ENCODE measurements at places on chromosomes 1 and 21.

DNA sequence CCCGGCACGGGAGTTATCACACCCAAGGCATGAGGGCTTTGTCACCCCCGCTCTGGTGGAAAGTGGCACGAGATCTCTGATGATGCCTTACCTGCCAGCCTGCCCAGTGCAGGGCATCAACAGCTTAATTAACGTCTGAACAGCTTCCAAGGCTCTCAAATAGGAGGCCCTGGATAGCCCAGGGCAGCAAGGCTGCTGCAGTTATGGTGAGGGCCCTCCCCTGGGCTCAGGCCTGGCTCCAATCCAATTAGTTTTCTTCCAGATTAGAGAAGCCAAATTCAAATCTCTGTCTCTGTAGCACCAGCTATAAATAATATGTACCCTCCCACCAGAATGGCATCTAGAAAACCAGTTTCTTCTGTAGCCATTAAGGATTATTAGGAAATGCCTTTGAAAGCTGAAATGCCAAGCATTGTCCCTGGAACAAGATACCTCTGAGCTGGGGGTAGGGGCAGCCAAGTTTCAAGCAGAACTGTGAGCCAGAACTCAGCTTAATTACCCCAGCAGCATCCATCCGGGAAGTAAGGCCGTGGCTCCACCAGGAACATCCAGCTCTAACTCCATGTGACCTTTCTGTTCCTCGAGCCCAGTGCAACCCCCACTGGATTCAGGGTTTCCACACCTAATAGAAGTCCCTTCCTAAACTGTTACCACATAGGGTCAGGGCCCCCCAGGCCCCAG is 12.5 kb downstream of the QSOX1 start:
- no peak for DNase-seq

- DNase-seq, result no peak
Observed at GRCh38 chr1:201590474-201590873, 51.5 kb downstream of the NAV1 start.

DNA sequence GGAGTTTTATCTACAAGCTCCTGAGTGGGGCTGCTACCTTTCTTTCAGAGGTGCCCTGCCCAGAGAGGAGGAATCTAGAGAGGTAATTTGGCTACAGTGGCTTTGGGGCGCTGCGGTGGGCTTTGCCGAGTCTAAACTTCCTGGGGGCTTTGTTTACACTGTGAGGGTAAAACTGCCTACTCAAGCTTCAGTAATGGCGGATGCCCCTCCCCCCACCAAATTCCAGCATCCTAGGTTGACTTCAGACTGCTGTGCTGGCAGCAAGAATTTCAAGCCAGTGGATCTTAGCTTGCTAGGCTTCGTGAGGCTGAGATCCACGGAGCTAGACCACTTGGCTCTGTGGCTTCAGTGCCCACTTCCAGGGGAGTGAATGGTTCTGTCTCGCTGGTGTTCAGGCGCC is 43.9 kb downstream of the SWT1 start:
- DNase-seq, result no peak

- DNase-seq, result no peak
Observed at GRCh38 chr21:36156815-36157670, at the start of gene DOP1B. Gene DOP1B, plus strand, starts transcription at chr21:36156824. Its CDS starts 7,910 bp downstream, at chr21:36164734.

DNA sequence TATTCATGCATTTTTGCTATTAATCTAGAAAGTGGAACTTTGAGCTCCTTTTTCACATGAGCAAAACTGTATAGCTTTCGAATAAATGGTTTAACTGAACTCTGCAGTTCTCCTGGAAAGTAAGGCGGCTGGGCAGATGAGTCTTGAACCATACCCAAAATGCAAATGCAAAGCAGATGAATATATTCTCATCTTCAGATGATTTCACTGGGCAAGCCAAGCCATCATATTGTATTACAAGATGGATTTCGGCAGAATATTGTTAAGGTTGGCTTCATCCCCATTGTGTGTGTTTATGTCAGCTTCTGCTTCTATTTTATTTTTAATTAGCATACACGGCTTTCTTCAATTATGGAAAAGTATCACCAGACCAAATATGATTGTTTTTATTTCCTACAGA is 209.6 kb downstream of the GREM2 start:
- no peak for DNase-seq

GRCh38 chr21:26982767-26983166 is 15.9 kb upstream of the ADAMTS5 start:
- DNase-seq, result no peak

DNA sequence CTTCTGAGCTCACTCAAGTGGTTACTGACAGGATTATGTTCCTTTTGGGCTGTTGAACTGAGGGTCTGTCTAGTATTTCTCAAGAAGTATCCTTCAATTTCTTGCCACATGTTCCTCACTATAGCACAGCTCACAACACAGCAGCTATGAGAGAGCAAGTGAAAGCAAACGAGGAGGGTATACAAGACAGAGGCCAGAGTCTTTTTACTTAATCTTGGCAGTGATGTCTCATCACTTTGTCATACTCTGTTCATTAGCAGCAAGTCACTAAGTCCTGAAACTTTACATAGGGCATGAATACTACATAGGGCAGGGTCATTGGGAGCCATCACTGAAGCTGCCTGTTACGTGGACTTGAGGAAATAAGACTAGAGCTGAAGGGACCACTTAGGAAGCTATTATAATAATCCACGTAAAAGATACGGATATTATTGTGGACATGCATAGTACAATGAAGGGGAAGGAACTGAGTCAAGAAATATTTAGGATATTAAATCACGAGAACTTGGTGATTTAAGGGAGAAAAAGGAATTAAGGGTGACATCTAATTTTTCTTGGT is 63.7 kb downstream of the SLC30A7 start:
- no peak for DNase-seq

- no peak for DNase-seq
Observed at GRCh38 chr1:172411791-172412338, 8.6 kb upstream of the C1orf105 start.

- no peak for DNase-seq
Observed at GRCh38 chr1:12158357-12159092, 8.3 kb upstream of the TNFRSF1B start.

- no peak for DNase-seq
Observed at GRCh38 chr1:43239484-43239883, 30.3 kb upstream of the TMEM125 start.

DNA sequence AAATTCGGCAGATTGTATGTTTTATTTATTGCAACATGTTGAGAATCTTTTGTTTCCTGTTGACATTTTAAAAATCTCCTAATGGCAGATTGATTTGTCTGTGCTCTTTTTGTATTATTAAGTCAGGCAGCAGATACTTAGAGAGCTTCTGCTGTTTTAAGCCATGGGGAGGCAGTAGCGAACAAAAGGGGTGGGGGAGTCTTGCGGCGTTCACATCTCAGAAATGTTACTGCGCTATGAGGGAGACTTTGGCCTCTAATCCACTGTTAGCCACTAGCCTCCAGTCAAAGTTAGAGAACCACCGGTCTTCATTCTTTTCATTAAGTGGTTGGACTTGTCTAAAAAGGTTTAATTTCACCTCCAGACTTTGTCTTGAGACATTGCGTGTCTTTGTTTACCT is 93.6 kb downstream of the DYRK1A start:
- no peak for DNase-seq

GRCh38 chr1:154557248-154557938 is 1.1 kb downstream of the UBE2Q1 start:
- no peak for DNase-seq

DNA sequence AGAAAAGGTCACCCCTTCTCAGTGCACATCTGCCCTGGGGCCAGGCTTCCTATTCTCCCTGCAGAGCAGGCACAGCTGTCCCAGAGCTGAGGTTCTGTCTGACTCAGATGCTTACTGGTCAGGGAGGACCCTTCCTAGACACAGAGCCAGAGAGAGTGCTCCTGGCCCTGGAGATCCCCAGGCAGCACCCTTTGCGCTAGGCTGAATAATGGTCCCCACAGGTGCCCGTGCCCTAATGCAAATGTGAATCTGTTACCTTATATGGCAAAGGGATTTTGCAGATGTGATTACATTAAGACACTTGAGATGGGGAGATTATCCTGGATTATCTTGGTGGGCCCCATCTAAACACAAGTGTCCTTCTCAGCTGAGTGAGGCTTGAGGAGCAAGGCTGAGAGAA is 2.6 kb upstream of the TNNI1 start:
- no peak for DNase-seq

DNA sequence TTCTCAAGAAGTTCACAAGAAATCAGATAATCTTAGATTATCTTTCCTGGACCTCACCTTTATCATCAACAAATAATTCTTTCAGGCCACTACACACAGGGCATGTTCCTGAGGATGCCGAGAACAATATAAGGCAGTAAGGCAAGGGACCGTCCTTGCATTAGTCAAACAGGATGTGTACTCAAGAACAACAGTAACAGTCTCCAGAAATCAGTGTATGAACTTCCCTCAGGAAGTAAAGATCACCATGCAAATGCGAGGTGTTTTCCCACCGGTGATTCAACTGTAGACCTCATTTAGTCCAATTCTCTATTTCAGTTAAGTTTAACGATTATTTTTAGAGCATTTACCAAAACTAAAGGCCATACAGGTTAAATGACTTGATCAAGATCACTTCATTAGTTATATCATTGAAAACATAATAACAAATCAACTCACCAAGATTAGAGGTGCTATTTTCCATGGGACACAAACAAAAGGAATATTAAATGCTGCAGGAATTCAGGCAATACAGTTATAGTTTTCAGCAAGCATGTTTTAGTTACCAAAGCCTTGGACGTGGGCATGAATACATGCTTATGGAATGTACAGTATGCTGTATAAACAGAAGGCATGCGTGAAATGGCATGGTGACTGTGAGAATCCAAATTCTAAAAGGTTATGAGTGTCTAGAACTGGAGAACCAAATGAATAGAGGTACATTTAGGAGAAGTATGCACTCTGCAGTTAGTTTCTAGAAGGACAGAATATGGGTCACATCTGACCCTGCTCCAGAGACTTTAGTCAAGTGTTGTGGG is 145.2 kb downstream of the TNR start:
- no peak for DNase-seq

- no peak for DNase-seq
Observed at GRCh38 chr1:94246692-94247137, 9.3 kb upstream of the ARHGAP29 start.

- no peak for DNase-seq
Observed at GRCh38 chr1:28428012-28428411, 58.5 kb downstream of the PHACTR4 start.

DNA sequence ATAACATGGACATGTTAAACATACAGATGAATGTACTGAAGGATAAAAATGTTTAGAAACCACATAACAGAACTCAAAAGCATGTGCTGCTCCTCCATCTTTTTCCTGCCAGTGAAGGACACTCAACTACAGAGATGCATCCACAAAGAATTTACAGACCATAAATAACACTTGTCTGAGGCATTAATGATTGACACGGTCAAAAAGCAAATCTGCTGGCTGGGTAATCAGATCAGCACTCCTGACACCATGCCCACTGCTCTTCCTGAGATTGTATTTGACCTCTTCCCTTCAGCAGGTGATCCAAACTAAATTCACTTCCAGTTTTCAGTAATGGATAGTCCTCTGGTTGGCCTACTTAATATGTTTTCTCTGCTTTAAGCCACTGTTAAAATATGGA is 6.6 kb downstream of the CREG1 start:
- no peak for DNase-seq

- no peak for DNase-seq
Observed at GRCh38 chr1:43809097-43809673, 101.8 kb downstream of the ST3GAL3 start.

All from stimulated activated CD8-positive, alpha-beta memory T cell treated with anti-CD3 and anti-CD28 coated beads, Interleukin-12 subunit alpha, Interleukin-12 subunit beta, amount 100 ng/mL, for 1 hour (primary cell).